HCEC 1CT (cell line): ENCODE measurements at places on chromosomes 7 and 10.

DNA sequence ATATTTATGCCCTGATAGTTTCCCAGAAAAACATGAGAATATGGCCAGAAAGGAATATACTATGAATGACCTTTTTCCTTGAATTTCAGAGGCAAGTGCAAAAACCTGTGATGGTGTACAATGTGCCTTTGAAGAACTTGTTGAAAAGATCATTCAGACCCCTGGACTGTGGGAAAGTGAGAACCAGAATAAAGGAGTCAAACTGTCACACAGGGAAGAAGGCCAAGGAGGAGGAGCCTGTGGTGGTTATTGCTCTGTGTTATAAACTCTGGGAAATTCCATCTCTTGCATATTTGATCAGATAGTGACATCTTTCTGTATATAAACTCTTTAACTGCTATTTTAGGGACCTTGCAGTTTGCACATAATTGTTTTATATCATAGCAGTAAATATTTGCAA, 33.7 kb downstream of the RAB18 start:
- no peak for DNase-seq

DNA sequence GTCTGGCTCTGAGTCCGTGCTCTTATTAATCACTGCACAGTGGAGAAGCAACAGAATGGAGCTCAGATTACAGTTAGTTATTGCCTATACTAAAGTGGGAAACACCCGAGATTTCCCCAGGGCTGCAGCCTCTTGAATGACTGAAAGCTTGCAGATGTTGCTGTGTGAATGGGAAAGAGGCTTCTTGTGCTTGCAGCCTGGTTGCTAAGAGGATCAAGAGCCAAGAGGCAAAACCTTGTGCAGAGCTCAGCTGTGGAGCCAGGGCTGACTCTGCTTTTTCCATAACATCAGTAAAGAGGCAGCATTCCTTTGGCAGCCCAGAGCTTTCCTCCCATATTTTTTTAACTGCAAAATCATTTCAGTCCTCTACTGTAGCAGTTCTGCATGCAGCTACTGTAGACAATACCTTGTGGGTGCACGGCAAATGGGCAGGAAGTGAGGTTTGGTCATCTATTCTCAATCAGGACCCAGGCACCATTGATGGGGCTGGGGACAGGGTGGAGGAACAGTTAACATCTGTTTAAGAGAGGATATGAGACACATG, 86.5 kb downstream of the RALA start:
- DNase-seq: peak; percentile 18

DNA sequence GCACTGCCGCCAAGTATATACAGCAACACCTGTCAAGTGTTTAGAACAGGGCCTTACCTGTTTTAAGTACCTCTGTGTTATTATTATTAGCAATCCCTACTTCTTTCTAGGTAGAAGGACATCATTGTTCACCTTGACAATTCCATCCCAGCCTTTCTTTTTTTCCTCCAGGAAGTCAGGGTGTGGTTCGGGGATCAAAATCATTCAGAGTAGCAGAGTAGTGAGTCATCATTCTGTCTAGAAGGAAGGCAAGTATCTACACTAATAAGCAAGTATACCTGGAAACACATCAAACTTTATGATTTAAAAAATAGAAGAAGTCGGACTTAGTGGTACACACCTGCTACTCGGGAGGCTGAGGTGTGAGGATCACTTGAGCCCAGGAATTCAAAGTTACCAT, 25.5 kb upstream of the CAPZA2 start:
- DNase-seq: no peak

DNA sequence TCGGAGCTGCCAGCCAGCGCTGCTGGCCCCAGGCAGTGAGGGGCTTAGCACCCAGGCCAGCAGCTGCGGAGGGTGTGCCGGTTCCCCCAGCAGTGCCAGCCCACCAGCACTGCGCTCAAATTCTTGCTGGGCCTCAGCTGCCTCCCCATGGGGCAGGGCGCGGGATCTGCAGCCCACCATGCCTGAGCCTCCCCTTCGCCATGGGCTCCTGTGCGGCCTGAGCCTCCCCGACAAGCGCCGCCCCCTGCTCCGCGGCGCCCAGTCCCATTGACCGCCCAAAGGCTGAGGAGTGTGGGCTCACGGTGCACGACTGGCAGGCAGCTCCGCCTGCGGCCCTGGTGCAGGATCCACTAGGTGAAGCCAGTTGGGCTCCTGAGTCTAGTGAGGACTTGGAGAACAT, 525.0 kb downstream of the PTPRN2 start:
- no peak for DNase-seq

GRCh38 chr7:98852826-98853225, 17.0 kb downstream of the TMEM130 start:
- peak; percentile 27 for DNase-seq

- DNase-seq: peak; percentile 20
Observed at GRCh38 chr7:96144260-96144526, 177.7 kb downstream of the SLC25A13 start.

- no peak for DNase-seq
Observed at GRCh38 chr7:116439841-116440549, 59.5 kb upstream of the CAV2 start.

DNA sequence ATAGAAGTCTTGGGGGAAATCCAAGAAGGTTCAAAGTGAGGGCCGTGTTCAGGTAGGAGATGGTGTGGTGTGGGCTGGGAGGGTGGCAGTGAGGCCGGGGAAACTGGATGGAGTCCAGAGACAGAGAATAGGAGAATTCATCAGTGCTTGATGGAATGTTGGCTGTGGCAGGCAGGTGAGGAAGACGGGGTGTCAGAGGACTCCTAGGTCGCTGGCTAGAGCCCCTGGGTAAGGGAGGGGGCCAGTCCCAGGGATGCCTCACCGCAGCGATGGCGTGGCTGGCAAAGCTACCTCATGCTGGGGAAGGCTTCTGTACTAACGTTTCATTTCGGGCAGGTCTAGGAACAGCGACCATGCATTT, 373.0 kb downstream of the RPS24 start:
- no peak for DNase-seq

DNA sequence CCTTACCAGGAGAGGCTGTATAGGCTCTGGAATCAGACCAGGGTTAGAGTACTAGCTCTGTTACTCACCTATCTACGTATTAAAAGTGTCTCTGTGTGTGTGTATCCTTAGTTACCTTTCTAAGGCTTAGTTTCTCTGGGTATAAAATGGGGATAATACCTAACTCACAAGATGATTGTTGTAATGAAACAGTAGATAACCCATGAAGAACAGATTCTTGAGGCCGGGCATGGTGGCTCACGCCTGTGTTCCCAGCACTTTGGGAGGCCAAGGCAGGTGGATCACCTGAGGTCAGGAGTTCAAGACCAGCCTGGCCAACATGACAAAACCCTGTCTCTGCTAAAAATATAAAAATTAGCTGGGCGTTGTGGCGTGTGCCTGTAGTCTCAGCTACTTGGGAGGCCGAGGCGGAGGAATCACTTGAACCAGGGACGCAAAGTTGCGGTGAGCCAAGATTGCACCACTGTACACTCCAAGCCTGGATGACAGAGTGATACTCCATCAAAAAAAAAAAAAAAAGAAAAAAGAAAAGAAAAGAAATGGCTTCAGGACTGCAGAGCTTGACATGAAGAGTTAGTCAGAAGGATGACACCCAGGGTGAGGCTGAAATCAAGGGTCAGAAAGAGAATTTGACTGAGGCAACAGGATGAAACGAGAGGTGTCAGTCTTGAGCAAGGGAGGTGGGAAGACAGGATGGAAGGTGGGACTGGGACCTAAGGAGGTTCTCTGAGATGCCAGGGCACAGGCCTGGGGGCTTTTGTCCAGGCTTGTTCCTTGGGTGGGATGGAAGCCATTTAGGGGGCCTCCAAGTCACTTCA, 33.4 kb downstream of the PRKAR2B start:
- no peak for DNase-seq

DNA sequence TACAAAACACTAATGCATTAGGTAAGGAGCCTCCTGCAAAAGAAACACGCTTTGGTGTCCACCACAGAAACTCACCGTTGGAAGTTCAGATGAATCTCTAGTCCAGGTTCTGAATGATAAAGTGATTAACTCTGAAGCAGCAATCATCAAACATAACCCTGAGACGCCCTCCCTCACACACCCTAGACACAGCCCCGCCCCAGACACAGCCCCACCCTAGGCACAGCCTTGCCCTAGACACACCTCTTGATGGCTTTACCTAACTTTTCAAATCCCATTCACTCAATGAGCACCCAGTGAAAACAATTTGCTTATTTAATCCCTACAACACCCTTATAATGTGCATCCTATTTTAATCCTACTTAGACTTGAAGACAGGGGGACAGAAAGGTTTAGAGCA, 21.3 kb upstream of the TMEM254 start:
- DNase-seq: no peak

DNA sequence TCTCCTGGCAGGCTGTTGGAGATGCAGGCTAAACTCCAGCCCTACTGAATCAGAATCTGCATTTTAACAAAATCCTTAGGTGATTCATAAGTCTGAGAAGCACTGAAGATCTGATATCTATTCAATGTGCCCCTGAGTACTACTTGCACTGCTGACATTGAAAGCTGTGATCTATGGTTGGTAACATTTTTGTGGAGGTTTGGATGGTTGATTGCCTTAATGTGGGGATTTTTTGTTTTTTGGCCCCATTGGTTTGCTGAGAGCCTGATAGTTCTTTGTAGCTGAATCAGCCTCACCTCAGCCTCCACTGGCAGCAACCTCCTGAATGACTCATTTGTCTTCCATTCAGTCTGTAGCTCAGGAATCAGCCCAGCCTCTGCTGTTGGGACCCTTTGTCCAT, 14.7 kb upstream of the LRRN3 start:
- peak; percentile 34 for DNase-seq

GRCh38 chr10:42986633-42987032, 90.2 kb upstream of the RET start:
- DNase-seq: no peak

DNA sequence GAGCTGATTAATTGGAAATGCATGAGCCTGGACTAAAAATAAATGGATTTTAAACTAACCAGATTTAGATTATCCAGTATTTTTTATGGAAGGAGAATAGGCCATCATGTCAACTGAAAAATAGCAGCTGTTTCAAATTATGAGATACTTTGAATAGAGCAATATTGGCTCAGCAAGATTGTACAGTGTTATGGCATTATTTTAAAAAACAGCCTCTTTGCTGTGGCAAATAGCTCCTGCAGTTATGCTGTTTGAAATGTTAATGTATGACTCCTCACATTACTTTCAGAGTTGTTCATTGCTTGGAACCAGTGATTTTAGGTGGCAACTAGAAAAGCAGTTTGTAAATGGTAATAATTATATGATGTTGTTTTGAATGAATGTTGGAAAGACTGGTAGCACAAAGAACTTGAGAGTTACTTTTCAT, 244.5 kb downstream of the KIAA1217 start:
- DNase-seq: no peak

GRCh38 chr10:116271593-116272439, 1.2 kb downstream of the GFRA1 start:
- DNase-seq: peak; percentile 38

DNA sequence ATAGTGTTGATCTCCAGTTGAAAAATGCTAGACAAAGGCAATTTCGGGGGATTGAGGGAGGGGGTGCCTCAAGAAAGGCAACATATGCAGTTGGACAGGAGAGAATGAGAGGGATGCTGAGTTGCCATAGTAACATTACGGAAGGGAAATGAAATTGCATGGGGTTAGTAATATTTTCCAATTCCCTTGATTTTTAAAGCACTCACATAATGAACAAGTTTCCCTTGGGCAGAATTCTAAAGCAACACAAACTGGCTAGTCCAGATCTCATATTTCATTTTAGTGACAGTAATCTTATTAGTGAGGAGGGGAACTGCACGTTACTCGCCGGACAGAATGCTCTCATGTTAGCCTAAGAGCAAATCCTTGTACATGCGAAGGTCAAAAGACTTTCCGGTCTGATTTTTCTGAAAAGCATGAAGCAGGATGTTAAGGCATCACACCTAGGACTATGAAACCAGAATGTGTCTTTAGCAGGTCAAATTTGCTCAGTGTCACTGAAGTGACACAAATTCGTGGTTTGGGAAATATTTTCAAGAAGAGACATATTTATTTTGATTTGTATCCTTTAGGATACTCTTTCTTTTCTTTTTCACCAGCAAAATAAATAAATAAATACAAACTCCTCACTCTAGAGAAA, 165.5 kb downstream of the ANK3 start:
- no peak for DNase-seq

DNA sequence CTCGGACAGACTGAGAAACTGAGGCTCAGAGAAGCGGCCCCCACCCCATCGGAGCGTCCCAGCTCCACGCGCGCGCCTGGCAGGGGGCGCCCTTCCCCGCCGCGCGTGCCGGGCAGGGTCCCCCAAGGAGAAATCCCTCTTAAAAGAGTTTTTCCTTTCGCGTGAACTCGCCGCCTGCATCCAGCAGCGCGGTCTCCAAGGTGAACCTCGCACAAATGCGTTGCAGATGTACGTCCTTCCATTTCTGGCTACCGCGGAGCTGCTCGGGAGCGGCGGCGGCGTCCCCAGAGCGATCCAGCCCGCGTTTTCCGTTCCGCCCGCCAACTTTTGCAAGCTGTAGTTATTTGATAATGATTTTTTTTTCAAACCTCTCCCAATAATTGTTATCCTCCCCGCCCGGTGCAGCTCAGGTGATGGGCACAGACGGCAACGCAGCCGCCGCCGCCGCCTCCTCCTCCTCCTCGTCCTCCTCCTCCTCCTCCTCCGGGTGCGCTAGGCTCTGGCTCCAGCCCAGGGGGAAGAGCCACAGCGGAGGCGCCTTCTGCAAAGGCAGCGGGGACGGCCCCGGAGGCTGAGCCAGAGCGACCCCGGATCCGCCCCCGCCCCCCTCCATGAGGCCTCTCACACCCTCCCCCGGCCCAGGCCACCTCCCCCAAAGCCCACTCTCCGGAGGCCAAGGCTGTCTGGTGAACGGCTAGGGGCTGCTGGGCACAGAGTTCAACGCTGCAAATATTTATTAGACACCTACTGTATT, 74.0 kb upstream of the CUX1 start:
- DNase-seq: peak; percentile 19

DNA sequence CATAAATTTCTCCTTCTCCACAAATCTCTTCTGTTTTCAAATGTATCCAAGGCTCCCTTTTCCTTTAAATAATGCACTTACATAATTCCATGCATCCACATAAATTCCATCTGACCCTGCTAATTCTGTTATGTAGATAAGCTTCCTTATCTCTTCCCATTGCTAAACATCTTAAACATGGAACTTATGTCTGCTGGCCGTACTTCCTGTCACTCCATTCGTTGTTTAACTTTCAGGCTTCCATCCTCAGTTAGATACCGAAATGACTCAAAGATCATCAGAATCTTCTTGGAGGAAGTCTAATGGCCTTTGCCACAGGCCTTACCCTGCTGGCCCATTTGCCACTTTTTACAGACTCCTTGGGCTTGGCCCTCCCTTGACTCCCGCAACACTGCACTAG, 330.9 kb downstream of the GFRA1 start:
- DNase-seq: no peak

DNA sequence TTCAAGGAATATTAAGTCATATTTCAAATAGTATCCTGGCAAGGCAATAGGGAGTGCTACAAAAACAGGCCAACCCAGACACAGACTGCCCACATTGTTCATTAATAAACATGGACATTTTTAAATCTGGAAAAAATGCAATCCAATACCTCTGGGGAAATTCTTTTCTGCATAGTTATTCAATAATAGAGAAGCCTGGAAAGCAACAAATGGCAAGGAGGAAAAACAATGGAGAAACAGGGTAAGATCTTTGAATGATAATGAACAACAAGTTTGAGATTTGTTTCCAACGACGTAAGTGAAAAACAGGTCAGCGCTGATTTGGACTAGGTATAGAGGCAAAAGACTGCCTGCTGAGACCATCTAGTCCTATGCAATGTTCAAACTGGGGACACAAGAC, 44.7 kb upstream of the ZNF800 start:
- DNase-seq: no peak

GRCh38 chr10:132350946-132351345, 19.0 kb downstream of the LRRC27 start:
- DNase-seq: no peak
